ENCODE measurements at places on chromosomes 3 and 15.

DNA sequence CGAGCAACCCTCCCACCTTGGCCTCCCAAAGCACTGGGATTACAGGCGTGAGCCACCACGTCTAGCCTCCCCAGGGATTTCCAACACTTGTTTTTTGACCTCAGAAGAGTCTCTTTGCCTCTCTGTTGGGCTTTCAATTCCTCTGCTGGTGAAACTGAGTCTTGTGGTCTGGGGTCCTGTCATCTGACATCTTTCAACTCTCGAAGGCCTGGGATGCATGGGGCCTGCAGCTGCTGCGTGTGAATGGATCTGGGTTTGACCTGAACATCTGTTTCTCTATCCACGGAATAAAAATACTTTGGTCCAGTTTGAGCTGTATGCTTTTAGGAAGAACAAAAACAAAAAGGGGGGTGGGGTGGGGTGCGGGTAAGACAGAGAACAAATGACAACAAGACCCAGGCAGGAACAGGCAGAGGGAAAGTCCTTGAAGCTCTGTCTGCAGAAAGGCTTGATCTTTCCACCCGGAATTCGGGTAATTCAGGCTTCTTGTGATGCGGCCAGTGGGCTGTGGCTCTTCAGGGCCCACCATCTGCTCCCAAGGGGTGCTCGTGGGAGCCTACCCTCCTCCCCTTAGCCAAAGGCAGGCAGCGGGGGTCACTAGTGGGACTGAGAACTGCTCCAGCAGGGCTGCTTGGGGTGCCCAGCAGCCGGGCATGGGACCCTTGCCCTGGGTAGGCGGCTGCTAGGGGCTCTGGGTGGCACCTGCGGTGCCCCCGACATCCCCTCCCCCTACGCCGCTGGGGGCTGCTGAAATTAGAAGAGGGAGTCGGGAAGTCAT lies 71.5 kb downstream of the SLC12A8 start:
- no peak for DNase-seq

DNA sequence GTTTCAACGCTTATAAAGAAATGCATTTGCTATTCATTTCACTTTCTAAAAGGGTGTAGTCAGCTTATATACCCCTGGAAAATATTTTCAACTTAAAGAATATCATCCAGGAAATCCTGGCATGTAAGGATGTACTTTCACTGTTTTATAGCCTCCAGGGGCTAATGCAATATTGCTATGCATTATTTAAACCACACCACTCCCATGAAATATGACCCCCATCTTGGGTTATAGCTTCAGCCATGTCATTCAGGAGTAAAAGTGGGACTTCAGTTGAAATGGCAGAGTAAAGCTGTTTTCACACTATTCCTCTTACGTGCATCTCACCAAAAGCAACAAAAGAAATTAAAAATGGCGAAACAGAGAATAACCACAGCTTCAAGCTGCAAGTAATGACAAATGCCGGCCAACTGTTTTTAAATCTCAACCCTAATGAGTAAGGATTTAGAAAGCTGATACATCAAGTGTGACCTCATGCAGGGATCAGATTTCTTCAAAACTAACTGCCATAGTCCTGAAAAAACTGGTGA lies 84.5 kb downstream of the COL6A6 start:
- no peak for DNase-seq

- DNase-seq = no peak
Observed at GRCh38 chr3:13665582-13666226, 116.8 kb downstream of the FBLN2 start.

GRCh38 chr3:107927361-107928083 lies 163.3 kb downstream of the CD47 start:
- DNase-seq = no peak

DNA sequence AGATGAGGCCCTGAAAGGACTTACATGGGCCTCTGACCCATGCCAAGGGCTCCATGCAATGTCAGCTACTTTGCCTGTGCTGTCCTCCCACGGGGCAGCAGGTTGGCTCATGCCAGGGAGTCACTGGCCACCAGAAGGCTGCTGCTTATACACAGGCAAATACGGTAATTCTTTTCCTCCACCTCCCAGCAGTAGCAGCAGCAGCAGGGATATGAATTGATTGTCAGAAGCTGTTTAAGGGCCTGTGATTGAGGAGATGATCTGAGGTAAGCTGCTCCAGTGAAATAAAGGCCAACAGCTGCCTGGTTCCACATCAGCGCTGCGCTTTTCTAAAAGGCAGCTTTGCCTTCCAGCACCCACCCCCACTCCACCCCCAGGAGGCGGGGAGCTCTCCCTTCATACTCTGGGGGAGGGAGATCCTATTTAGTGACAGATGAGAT lies 250.5 kb downstream of the SHQ1 start:
- DNase-seq = no peak
